Stimulated activated CD8-positive, alpha-beta memory T cell treated with anti-CD3 and anti-CD28 coated beads, Interleukin-2, amount 100 ng/mL, for 1 hour (primary cell): ENCODE measurements at places on chromosomes 6 and 20.

DNA sequence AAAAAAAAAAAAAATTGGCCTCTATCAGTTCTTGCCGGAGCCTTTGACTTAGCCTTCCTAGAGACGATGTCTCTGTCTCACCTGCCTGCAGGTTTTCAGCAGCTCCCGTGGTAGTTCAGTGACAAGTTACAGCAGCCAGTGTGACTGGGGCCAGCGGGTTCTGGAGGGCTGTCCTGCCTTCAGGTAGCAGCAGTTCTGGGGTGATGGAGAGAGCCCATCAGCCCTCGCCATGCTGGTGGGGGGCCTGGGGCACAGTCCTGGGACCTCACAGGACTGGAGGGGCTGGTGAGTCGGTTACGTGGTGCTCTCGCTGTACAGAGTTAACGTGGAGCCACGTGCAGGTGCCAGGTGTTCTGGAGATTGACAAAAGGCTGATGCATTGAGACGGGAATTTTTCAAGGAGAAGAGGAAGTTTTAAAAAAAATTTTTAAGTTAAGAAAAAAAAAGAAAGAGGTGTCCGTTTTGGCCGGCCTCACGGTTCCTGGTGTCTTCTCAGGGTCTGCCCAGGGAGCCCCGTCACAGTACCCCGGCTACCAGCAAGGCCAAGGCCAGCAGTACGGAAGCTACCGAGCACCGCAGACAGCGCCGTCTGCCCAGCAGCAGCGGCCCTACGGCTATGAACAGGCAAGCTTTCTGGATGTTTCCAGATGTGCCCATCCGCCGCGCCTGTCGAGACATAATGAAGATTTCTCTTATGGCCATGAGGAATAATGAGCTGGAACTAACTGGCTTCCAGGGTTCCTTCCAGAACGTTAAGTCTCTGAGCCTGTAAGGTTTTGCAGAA is 8.6 kb upstream of the MTG2 start:
- no peak for DNase-seq

GRCh38 chr6:89368999-89369398 is 16.5 kb upstream of the UBE2J1 start:
- DNase-seq = no peak

GRCh38 chr20:58088105-58088504 is 140.3 kb downstream of the ANKRD60 start:
- no peak for DNase-seq

GRCh38 chr6:97850458-97851212 is 567.6 kb upstream of the MMS22L start:
- no peak for DNase-seq

GRCh38 chr20:5569021-5569420 is 181.2 kb upstream of the SHLD1 start:
- peak; percentile 6 for DNase-seq

DNA sequence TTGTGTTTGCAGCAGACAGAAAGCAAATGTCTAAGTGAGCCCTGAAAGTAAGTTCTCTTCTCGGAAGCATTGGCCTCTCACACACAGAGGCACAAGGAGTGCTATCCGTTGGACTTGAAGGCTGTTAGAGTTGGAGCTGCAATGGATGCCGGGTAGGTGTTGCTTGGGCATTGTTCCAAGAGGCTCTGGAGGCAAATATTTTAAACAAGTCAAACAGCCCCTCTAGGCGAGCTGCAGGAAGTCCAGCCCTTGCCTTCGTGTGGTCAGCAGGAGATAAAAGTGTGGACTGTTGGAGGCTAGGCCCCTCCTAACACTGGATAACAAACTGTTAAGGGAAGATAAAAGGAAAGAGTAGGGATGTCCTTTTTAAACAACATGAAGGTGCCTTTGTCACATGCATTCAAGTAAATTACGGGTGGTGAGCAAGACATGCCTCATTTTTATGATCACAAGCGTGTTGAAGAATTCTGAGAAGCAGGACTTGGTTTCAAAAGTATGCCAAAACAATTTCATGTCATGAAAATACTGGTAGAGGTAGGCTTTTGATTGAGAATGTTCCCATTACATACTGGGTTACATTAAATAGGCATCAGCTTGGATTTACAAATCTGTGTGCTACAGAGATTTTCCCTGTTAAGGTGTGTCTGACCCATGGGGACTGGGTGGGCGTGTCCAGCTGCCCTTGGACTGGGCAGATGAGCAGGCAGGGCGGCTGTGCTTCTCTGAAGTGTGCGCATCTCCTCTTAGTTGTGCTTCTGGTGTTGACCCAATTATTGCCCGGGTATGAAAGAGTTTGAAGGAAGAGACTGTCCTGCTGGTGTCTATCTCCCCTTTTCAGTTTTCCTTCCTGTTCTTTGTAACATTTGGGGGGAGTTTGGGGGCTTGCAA is 57.5 kb downstream of the RREB1 start:
- DNase-seq = no peak

DNA sequence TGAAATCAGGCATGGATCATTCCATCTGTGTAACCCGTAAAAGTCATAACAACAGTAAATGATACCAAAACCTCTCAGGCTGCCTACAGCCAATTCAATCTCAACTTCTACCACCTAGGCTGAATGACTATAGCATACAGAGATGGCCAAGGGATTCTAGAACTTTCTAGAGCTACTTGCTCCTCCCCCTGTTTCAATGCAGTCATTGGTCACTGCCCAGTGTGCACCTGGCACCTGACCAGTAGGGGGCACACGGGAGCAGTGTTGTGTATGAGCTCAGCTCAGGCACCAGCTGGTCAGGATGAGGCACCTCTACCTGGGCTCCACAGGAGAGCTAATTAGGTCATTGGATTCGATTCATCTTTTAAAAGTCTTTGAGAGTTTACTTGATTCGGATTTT is 86.2 kb downstream of the PLEKHG1 start:
- DNase-seq = no peak

GRCh38 chr6:36666287-36666686 is 12.2 kb upstream of the CDKN1A start:
- DNase-seq = no peak

DNA sequence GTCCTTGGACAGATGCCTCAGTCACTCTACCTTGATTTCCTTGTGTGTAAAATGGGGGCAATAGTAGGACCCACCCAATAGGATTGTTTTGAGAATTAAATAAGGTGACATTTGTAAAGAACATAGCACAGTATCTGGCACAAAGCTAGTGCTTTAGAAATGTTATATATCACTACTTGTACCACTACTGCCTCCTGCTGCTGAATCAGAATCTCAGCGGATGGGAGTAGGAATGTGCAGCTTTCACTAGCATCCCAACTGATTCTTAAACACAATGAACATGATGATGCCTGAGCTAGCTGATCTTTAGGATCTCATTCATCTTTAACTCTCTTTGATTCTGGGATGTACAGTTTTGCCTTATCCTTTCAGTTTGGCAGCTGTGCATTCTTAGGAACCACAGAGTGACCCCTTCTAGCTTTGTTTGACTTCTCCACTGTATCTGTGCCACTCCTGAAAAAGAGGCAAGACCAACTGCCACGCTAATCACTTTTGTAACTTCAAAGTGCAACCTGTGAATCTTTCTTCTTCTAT is 7.2 kb downstream of the PBOV1 start:
- DNase-seq = no peak

- no peak for DNase-seq
These were observed 109.9 kb upstream of the TIAM2 start for GRCh38 chr6:154885214-154885613.

DNA sequence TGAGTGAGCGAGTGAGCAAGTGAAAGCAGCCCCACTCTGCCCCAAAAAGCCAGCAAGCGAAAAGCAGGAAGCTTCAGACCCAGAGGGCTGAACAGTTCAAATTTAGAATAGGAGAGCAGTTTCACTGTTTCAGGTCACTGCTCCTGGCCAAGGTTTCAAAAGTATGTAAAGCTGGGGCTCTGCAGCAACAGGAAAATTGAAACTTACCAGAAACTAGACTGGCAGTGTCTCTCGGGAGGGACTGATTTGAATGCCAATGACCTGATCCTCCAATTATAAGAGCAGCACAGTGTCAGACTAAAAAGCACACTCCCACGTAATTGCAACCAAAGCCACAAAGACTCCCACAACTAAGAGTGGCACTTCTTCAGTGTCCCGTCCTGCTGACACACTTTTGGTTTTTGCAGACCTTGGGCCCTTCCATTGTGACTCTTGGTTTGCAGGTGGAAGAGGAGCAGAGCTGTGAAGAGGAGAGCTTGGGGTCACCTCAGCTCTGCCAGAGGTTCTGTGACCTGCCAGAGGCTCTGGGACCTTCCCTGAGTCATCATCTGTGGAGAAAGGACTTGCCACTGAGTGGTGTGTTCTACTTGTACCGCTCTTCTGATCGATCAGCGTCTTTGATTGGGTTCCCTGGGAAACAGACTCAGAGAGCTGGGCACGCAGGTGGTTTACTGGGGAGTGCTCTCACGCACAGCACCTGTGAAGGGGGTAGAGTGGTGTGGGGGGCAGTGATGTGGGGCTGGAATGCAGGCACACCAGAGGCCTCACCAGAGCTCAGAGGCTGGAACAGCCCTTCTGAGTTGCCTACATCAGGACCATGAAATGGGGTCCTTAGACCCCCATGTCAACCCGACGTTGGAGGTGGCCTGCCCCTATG is 52.7 kb upstream of the PTGIS start:
- DNase-seq = no peak

- DNase-seq = peak; percentile 21
These were observed 66.6 kb downstream of the PREX1 start for GRCh38 chr20:48761023-48761785.

GRCh38 chr20:45592574-45593189 is 13.6 kb upstream of the WFDC8 start:
- DNase-seq = no peak

GRCh38 chr20:19934792-19935491 is 82.2 kb upstream of the NAA20 start:
- DNase-seq = no peak
